NCI-H1436 treated with DMSO at 0.1 percent for 48 hours (cell line): ENCODE measurements at places on chromosomes 16 and 17.
A peak's percentile ranks its signal among the peaks of the same experiment; 100 is the strongest.

DNA sequence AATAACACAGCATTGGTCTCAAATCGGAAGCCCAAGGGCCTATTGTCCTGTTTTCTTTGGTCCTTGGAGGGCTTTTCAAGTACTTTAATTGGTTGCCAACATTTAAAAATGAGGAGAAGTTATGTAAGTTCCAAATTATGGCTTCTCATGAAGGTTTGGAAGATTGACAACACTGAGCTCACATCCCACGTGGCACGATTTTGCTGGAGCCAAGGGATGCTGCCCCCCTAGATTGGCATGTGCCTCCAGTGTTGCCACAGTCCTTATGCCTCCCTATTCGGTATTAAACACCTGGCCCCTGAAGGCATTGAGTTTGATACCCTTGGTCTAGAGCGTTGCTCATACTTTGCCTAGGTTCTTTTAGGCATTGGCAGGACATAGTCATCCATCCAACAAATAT, 108.0 kb downstream of the ZNF18 start:
- DNase-seq: no peak

DNA sequence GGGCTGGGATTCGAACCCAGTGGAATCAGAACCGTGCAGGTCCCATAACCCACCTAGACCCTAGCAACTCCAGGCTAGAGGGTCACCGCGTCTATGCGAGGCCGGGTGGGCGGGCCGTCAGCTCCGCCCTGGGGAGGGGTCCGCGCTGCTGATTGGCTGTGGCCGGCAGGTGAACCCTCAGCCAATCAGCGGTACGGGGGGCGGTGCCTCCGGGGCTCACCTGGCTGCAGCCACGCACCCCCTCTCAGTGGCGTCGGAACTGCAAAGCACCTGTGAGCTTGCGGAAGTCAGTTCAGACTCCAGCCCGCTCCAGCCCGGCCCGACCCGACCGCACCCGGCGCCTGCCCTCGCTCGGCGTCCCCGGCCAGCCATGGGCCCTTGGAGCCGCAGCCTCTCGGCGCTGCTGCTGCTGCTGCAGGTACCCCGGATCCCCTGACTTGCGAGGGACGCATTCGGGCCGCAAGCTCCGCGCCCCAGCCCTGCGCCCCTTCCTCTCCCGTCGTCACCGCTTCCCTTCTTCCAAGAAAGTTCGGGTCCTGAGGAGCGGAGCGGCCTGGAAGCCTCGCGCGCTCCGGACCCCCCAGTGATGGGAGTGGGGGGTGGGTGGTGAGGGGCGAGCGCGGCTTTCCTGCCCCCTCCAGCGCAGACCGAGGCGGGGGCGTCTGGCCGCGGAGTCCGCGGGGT, at the start of gene CDH1:
TSS of gene CDH1 (plus strand) at position 247 of the 684 bp plus-strand sequence. CDS start at position 371, 124 bp downstream.
- DNase-seq: peak; percentile 73

GRCh38 chr16:51418258-51418657, 267.2 kb upstream of the SALL1 start:
- no peak for DNase-seq

DNA sequence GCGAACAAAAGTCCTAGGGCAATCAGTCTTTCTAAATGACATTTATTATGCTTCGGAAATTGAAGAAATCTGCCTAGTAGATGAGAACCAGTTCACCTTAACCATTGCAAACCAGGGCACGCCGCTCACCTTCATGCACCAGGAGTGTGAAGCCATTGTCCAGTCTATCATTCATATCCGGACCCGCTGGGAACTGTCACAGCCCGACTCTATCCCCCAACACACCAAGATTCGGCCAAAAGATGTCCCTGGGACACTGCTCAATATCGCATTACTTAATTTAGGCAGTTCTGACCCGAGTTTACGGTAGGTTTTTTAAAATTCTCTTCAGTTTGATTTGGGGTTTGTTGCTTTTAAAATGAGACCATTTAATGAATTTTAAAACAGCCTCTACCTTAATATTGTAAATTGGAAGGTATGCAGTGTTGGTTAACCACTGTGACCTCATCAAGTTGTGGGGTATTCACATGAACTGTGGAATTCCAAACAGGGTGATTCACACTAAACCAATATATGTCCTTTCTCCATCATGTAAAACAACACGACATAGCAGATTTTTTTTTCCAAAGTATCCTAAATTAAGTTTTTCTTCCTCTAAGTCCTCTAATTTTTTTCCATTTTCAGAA, 6.2 kb upstream of the EVI2A start:
- DNase-seq: no peak

- no peak for DNase-seq
These were observed 177.2 kb downstream of the FOXL1 start for GRCh38 chr16:86755571-86756006.

GRCh38 chr17:44733753-44734152, 25.0 kb upstream of the ADAM11 start:
- no peak for DNase-seq

GRCh38 chr17:27840688-27841087, 40.4 kb upstream of the NOS2 start:
- DNase-seq: no peak

- DNase-seq: no peak
These were observed 22.7 kb upstream of the ZC3H7A start for GRCh38 chr16:11819798-11820197.

GRCh38 chr17:34246446-34246845, 8.6 kb upstream of the CCL2 start:
- DNase-seq: no peak

GRCh38 chr17:40038882-40039513, 15.2 kb downstream of the MED24 start:
- DNase-seq: no peak

DNA sequence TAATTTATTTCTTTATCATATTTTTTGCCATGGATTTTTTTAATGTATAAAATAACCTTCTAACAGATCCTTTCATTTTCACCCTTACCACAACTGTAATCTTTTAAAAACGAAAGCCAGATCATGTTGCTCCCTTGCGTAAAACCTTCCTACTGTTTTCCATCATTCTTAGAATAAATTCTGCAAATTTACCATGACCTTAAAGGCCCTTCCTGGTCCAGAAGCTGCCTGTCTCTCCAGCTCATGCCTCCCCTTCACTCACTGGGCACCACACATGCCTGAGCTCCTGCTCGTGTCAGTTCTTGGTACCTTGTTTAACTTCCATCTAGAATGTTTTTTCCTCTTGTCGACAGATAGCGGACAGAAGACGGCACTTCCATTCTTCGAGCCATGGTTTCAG, 245.0 kb upstream of the CDH5 start:
- no peak for DNase-seq

DNA sequence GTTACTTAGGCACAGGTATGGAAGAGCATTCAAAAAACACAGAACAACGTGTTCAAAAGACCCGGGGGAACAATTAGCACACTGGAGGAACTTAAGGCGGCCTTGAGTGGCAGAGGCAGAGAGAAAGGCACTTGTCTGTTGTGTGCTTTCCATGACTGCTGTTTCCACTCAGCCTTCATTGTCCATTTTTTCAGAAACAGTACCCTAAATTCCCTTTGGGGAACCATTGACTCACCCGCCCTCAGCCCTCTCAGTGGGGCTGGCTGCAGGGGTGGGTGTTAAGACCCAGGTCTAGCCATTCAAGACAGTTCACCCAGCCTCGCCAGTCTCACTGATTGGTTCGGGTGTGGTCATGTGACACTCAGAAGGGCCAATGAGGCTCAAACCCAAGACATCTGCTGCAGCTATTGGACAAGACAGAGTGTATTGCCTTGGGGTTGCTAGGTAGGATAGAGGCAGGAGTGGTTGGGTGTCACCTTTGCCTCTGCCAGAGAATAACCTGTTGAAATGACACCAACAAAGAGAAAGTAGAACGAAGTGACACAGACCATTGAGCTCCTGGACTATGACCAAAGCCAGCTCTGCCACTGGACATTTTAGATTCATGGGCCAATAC, 19.6 kb upstream of the CEP20 start:
- peak; percentile 84 for DNase-seq

DNA sequence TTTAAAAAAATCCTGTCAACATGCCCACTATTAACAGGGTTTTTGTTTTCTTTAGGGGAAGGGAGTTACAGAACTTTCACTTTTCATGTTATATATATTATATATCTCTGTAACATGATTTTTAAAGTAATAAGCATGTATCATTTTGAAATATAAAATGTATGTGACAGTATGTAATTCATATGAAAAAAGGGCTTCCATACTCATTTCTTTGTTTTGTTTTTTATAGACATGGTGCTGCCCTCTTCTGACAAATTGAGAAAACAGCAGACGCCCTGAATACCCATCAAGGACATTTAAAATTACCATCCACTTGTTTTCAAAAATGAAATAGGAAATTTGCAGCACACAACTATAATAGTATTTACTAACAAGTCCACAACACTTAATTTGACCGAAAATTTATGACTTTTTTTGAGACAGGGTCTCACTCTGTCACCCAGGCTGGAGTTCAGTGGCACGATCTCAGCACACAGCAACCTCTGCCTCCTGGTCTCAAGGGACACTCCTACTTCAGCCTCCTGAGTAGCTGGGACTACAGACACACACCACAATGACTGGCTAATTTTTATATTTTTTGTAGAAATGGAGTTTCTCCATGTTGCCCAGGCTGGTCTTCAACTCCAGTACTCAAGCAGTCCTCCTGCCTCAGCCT, 30.4 kb downstream of the CFDP1 start:
- no peak for DNase-seq
